ENCODE measurements at places on chromosomes 12 and 14. TPM values are rescaled to one million over a fixed set of nuclear protein-coding genes. Genes with fewer than 3 reads are reported as not detected.

- no peak for DNase-seq
Observed at GRCh38 chr12:120960657-120961056, 17.7 kb upstream of the HNF1A start.

DNA sequence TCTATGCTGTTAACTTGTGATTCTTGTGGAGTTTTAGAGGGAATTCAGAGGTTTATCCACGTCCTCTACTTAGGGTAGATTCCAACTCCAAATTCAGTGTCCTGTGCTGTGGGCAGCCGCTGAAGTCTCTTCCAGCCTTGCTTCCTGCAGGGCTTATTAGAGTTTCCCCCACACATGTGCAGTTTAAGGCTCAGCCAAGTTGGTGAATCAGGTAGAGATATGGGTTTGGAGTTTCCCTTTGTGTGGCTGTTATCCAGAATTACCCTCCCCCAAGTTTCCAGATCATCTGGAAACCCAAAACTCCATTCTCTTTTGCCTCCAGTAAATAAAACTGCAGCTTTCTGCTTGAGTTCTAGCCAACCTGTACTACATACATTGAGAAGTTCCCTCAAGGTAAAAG, 853.7 kb downstream of the GALC start:
- peak; percentile 75 for DNase-seq

The TEX22 gene
- polyA plus RNA-seq = 0.05 TPM

DNA sequence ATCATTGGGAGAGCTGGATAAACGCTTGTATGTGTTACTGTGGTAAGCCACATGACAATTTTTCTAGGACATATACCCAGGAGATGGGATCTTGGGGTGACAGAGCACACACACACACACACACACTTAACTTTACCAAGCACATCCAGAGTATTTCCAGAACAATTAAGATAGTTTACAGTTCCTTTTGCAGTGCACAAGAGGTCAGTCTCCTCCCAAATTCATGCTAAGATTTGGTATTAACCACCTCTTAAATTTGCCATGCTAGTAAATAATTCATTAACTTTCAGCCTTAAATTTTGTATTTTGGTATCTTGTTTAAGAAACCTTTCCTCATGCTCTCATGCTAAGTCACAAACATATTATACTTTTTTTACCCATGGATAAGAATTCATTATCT, 33.9 kb upstream of the LIMA1 start:
- no peak for DNase-seq

The RIN3 gene
- 10.2 TPM for polyA plus RNA-seq

DNA sequence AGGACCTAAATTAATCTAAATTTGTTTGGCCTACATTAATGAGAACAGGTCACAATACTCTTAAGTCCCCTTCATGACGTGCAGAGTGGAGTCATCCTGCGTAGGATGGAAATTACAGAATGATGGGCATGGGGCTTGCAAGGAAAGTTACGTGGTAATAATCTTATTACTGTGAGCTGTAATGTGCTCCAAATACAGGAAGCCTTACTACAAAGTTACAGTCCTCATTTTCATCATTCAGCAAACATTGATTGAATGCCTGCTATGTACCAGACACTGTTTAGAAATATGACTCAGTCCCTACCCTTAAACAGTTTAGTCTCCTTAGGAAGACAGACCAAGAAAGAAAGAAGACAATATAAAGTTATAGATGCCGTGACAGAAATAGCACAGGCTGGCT, 9.4 kb downstream of the HIGD1C start:
- peak; percentile 42 for DNase-seq

GRCh38 chr14:56297449-56297848, 179.2 kb downstream of the PELI2 start:
- no peak for DNase-seq

- DNase-seq = peak; percentile 99
Observed at GRCh38 chr12:124747426-124748161, 116.1 kb downstream of the SCARB1 start.

DNA sequence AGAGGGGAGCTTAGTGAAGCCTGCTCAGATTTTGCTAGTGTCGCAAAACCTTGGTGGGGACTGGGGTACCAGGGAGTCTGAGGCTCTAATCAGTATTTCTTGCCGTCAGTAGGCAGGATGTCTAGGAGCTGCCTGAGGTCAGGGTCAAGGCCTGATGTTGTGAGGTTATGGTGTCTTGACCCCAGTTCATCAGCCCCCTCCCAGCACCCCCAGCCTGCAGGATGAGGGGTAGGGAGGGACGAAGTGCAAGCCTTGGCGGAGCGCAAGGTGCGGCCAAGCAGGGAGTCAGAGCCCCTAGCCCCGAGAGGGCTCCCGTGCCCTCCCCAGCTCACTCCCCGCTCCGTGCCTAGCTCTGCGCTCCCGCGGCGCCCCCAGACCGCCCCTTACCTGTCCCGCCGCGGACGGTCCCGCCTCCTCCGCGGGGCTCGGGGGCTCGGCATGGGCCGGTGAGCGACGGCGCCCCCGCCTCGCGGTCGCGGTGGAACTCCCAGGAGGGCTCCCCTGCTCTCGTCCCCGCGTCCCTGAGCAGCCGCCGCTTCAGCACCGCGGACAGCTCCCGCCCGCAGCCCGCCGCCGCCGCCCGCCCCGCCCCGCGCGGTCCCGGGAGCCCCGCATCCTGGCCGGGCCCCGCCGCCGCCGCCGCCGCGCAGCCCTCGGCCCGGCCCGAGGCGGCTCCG, 347 bp downstream of the SYNDIG1L start:
- no peak for DNase-seq

The DYRK2 gene
- 18.3 TPM for polyA plus RNA-seq

- DNase-seq = no peak
Observed at GRCh38 chr14:97264516-97265230, 467.5 kb downstream of the VRK1 start.

DNA sequence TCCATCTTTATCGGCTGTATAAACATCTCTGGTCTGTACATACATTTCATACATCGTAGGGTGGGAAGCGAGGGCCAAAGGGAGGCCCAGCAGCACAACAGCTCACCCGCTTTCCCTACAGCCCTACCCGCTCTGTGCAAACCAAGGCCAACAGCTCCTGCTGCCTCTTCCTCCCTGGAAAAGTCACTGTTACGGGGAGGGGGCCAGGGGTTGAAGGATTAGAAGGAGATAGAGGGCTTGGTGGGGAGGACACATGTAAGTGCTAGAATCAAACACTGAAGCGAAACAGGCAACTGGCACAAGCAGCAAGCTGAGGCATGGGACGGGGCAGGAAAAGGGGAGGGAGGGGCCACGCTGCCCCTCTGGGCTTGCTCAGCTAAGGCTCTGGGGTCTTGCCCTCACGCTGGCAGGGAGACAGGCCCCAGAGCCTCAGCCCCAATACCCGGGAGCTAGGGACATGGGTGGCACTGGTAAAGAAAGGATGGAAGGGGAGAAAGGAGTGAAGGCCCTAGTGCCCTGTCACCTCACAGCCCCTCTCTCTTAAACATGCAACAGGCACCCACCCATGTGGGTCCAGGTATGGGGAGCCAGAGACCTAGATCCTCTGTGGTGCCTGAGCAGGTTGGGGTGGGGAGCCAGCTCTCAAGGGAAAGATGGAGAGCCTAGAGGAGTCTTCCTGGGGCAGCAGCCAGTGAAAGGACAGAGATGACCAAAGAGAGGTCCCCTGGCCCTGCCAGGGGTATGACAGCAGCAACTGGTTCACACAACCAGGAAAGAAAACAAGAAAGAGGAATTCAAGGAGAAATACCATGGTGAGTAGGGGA, 14.4 kb downstream of the SPRYD3 start:
- DNase-seq = no peak

The CATSPERB gene
- polyA plus RNA-seq = not detected

- DNase-seq = no peak
Observed at GRCh38 chr12:2228535-2228934, 175.7 kb downstream of the CACNA1C start.

DNA sequence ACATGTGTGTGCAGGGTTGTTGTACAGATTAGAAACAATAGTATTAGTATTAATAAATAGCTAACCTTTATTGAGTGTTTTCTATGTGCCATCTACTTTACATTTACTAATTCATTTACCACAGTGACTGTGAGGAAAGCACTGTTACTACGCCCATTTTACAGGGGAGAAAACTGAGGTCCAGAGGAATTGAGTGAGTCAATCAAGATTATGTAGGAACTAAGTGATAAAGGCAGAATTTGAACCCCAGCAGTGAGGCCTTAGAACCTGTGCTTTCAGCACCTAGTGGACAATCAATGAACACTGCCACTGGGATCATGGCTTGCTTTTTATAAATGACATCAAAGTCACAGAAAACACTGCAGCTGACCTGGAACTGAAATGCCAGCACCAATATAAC, 28.2 kb downstream of the NT5DC3 start:
- no peak for DNase-seq

DNA sequence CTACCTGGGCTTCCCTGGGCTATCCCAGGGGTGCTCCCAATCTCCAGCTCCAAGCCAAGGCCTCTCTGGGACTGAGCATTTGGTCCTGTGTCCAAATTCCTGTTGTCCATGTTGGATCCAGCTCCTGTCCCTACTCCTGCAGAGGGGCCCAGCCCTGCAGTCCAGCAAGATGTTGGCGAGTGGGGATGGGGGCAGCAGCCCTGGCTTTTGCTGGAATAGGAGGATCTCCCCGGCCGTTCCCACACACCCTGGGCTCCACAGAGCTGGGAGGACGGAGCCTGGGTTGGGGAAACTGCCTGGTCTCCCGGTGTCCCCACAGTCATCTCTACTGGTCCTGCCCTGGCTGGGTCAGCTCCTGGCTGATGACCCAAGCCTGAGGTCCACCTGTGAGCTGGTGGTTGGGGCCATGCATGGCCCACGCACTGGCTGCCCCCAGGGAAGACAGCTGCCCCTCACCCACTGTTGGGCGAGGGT, 219.6 kb upstream of the C14orf180 start:
- DNase-seq = no peak

DNA sequence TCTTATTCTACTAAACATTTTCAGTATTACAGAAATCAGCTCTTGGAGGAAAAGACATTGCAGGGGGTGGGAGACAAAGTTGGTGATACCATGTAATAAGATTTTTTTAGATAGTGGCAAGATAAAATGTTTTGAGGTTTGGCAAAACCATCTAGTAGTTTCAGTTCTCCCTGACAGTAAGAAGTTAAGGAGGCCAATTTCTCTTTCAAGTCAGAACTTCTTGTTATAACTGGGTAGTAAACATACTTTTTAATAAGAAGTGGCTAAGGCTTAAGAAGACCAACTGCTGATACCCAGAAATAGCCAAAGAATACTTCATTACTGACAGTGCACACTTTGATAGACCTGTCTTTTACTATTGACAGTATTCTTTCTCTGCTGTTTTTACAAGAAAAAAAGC, 452.3 kb downstream of the DIO2 start:
- DNase-seq = no peak

GRCh38 chr14:87797001-87797400, 196.0 kb downstream of the GALC start:
- no peak for DNase-seq

GRCh38 chr12:3632256-3632655, 120.7 kb downstream of the CRACR2A start:
- no peak for DNase-seq

- DNase-seq = no peak
Observed at GRCh38 chr12:84585776-84586395, 326.7 kb downstream of the SLC6A15 start.

GRCh38 chr12:74983917-74984316, 225.7 kb downstream of the KCNC2 start:
- DNase-seq = no peak

DNA sequence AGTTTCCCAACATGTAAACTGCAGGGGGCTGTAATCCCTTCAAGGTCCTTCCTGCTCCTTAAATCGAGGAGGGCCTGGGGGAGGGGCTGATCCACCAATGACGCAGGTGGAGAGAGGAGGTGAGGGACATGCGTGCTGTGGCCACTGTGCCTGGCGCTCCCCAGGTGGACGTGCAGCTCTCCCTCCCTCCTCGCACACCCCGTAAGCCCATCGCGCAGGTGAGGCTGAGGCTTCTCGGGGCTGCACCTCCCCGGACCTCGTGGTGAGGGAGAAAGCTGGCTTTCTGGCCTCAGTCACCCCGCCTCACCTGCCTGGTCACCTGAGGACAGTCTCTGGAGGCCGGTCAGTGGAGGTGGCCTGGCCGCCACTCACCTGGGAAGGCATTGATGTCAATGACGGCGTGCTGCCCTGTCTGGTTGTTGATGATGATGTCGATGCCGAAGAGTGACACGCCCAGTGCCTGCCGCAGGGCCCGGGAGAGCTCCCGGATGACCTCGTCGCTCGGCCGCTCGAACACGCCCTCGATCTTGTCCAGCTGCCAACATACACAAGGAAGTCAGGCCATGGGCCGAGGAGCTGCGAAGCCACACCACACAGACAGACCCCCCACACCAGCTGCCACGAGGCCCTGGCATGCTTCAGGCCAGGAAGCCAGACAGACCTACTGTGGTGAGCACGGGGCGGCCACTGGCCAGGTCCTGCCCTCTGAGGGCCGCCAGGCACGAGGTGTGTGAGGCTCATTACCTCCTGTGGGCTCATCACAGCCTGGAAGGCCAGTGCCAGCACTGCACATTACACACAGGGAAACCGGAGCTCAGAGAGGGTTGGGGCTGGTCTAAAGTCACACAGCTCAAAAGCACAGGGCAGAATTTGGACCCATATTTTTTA, 23.3 kb downstream of the CHGA start:
- DNase-seq = peak; percentile 57

- DNase-seq = peak; percentile 53
Observed at GRCh38 chr12:8045952-8046944, 13.7 kb downstream of the FOXJ2 start.

GRCh38 chr12:115835445-115835844, 442.0 kb downstream of the MED13L start:
- DNase-seq = no peak

DNA sequence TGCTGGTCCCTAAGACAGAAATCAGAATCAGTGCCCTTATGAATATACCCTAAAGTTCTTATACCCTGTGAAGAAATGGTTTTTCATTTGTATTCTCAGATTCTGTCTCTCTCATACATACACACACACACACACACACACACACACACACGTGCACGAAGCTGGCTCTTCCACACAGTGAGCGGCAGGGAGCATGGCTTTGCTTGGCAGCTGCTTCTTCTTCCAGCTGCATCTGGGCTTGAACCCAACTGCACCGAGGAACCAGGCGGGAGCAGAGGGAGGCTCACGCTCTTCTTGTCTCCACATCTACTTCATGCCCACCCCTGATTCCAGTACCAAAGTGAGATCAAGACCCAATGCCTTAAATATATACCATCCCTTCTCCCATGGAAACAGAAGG, 19.4 kb downstream of the GRIN2B start:
- no peak for DNase-seq

GRCh38 chr14:100434033-100434601, 111.0 kb downstream of the SLC25A47 start:
- no peak for DNase-seq

- no peak for DNase-seq
Observed at GRCh38 chr12:94875525-94875924, 128.0 kb downstream of the NDUFA12 start.

The TCL1B gene
- polyA plus RNA-seq = not detected

GRCh38 chr12:116385486-116386217, 108.2 kb upstream of the MED13L start:
- no peak for DNase-seq
